ENCODE measurements at places on chromosomes 2 and 18. TPM values are rescaled to one million over a fixed set of nuclear protein-coding genes. Genes with fewer than 3 reads are reported as not detected.

DNA sequence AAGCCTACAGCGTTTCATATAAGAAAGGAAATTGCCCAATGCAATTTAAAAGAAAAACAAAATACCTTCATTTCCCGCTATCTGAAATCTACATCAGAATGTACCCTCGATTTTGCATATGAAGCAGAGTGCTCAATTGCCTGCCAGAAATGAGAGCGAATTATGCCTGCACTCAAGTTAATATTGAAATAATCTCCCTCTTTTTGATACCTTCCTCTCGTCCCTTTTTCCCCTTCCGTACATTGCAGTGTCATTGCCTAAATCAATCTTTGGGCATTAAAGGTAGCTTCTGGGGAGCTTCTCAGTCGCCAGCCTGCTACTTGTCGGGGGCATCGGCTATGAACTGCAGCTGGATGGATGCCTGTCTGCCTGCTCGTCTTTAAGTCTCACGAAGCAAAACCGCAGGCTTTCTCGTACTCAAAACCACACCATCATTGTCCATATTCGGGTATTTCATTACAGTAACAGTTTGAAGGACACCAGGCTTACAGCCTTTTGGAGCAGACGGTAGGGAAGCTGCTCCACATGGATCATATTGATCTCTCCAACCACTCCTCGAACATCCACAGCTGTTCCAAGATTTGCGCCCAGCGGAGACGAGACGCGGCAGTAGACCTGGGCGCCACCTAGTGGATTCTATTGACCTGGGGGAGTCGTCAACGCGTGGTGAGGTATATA is 64.0 kb upstream of the HNRNPA3 start:
- no peak overlapping the region for H3K27ac ChIP-seq
- no peaks in the 10 kb centered on the region for H3K27me3 ChIP-seq
- peaks cover 4% of the 10 kb centered on the region for H3K4me1 ChIP-seq
- no peaks in the 10 kb centered on the region for H3K36me3 ChIP-seq
- peak; percentile 88 for DNase-seq

The EML6 gene
- 0.63 TPM for total RNA-seq

The C2orf66 gene
- not detected for total RNA-seq

The ZNF396 gene
- 0.13 TPM for total RNA-seq

- no peak for DNase-seq
- H3K4me3 ChIP-seq, result no peak overlapping the region
- no peaks in the 10 kb centered on the region for H3K4me1 ChIP-seq
- H3K27ac ChIP-seq, result no peak overlapping the region
Observed at GRCh38 chr2:50344509-50345106, 687.3 kb downstream of the NRXN1 start.

The PTH2R gene
- total RNA-seq, result not detected

DNA sequence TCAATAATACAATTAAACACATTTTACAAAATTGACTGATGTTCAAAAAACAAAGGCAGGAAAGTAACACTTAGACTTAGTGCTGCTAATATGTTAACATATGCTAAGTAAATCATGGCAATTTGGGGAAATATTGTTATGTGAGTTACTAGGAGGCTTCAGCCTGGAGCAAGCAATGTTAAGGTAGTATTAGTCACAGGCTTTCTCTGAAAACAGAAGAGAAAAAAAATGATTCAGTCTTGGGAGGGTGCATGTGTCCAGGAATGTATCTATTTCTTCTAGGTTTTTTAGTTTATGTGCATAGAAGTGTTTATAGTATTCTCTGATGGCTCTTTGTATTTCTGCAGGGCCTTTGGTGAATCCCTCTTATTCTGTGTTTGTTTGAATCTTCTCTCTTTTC is 345.8 kb upstream of the TFPI start:
- no peaks in the 10 kb centered on the region for H3K4me1 ChIP-seq
- peak; percentile 53 for DNase-seq
- no peaks in the 10 kb centered on the region for H3K36me3 ChIP-seq
- no peaks in the 10 kb centered on the region for H3K27me3 ChIP-seq

- H3K4me1 ChIP-seq, result peaks cover 15% of the 10 kb centered on the region
- no peak overlapping the region for H3K4me3 ChIP-seq
- H3K36me3 ChIP-seq, result no peaks in the 10 kb centered on the region
- no peak overlapping the region for H3K27ac ChIP-seq
- no peaks in the 10 kb centered on the region for H3K27me3 ChIP-seq
- no peak for DNase-seq
Observed at GRCh38 chr2:156483741-156484173, 47.6 kb downstream of the GPD2 start.

GRCh38 chr2:148305476-148305875 is 284.6 kb downstream of the MBD5 start:
- no peak for DNase-seq
- H3K27ac ChIP-seq, result no peak overlapping the region
- H3K4me3 ChIP-seq, result no peak overlapping the region
- no peaks in the 10 kb centered on the region for H3K27me3 ChIP-seq

The ANKRD30B gene
- total RNA-seq, result not detected

GRCh38 chr2:113848758-113849415 is 41.0 kb upstream of the ACTR3 start:
- no peak overlapping the region for H3K27ac ChIP-seq
- H3K27me3 ChIP-seq, result no peaks in the 10 kb centered on the region
- DNase-seq, result peak; percentile 87
- no peaks in the 10 kb centered on the region for H3K36me3 ChIP-seq
- H3K4me1 ChIP-seq, result peaks cover 15% of the 10 kb centered on the region

The TBR1 gene
- 0.97 TPM for total RNA-seq

- no peak for DNase-seq
- no peaks in the 10 kb centered on the region for H3K27me3 ChIP-seq
- peak overlapping the region; percentile 59 for H3K27ac ChIP-seq
- H3K4me1 ChIP-seq, result peaks cover 46% of the 10 kb centered on the region
- H3K36me3 ChIP-seq, result 0 out of 2 replicates have a peak, but pooled peaks cover 3% of the 10 kb centered on the region
- no peak overlapping the region for H3K4me3 ChIP-seq
Observed at GRCh38 chr2:102129951-102130646, 12.4 kb upstream of the IL1R1 start.

The FTCDNL1 gene
- total RNA-seq, result 0.13 TPM

DNA sequence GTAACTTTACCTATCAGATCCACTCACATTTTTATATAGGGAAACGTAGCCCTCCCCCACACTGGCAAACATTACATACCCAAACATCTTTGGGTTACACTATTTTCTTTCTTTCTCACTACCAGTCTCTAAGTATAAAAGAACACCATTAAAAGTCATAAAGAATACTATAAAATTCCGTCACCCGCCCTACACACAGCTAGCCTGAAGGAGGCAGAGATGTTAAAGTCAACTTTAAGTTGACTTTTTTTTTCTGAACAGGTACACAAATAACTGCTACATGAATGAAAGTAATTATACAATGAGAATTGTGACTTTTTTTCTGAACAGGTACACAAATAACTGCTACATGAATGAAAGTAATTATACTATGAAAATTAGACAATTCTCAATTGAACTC is 628.3 kb downstream of the NUP35 start:
- H3K27me3 ChIP-seq, result no peaks in the 10 kb centered on the region
- no peak overlapping the region for H3K27ac ChIP-seq
- DNase-seq, result no peak
- H3K4me3 ChIP-seq, result no peak overlapping the region

The PDIA6 gene
- total RNA-seq, result 363 TPM

DNA sequence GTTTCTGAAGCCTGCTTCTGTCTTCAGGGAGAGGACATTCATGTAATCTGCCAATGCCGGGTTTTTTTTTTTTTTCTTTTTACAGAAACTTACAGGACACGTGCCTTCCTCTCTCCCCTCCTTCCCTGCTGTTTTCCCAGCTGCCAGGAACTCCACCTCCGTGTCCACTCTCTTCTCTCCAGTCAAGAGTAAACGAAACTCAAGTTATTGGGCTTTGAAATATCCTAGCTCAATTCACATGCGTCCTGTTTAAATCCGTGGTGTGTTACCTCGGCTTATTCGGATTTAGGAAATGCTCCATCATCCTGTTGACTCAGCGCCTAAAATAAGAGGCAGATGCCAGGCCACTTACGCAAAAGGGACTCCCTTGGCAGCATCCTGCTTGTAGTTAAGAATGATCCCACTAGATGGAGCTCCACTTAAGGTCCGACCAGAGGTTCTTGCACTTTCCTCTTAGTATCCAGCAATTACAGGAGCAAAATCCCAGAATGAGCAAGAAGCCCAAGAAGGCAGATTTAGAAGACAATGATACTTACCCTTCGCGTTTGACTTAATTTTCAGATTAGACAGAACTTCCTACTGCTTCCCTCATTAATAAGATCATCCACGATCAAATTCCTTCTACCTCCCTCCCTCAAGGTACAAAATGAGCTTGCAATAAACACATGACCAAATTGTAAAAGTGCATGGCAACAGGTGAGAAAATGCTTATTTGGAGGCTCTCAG is 97.2 kb upstream of the ZCCHC2 start:
- H3K27ac ChIP-seq, result peak overlapping the region; percentile 78
- no peaks in the 10 kb centered on the region for H3K36me3 ChIP-seq
- DNase-seq, result peak; percentile 96
- H3K4me3 ChIP-seq, result peak overlapping the region; percentile 70
- H3K4me1 ChIP-seq, result peaks cover 4% of the 10 kb centered on the region

The RGPD4 gene
- total RNA-seq, result not detected

- no peaks in the 10 kb centered on the region for H3K27me3 ChIP-seq
- H3K4me1 ChIP-seq, result peaks cover 12% of the 10 kb centered on the region
- no peak overlapping the region for H3K4me3 ChIP-seq
Observed at GRCh38 chr2:189633392-189633811, 27.9 kb upstream of the ASNSD1 start.

GRCh38 chr2:108583903-108584520 is 49.7 kb downstream of the LIMS1 start:
- peaks cover 43% of the 10 kb centered on the region for H3K4me1 ChIP-seq
- no peak overlapping the region for H3K27ac ChIP-seq
- no peaks in the 10 kb centered on the region for H3K27me3 ChIP-seq
- H3K4me3 ChIP-seq, result peak overlapping the region; percentile 46

DNA sequence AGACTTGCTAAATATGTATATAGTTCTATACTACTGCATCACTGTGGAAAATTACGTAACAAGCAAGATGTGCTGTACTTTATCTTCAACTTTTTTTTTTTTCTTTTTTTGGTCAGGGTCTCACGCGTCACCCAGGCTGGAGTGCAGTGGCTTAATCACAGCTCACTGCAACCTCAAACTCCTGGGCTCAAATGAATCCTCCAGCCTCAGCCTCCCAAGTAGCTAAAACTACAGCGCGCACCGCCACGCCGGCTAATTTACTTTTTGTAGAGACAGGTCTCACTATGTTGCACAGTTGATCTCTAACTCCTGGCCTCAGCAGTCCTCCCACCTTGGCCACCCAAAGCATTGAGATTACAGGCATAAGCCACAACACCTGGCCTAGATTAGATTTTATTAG is 68.0 kb downstream of the COX7A2L start:
- H3K27ac ChIP-seq, result no peak overlapping the region
- DNase-seq, result no peak
- H3K36me3 ChIP-seq, result peaks cover 16% of the 10 kb centered on the region
- peaks cover 5% of the 10 kb centered on the region for H3K4me1 ChIP-seq

GRCh38 chr2:66794070-66794469 is 359.1 kb downstream of the MEIS1 start:
- H3K27ac ChIP-seq, result no peak overlapping the region
- H3K4me1 ChIP-seq, result peaks cover 16% of the 10 kb centered on the region
- no peaks in the 10 kb centered on the region for H3K27me3 ChIP-seq

The GAREM2 gene
- 1.8 TPM for total RNA-seq

DNA sequence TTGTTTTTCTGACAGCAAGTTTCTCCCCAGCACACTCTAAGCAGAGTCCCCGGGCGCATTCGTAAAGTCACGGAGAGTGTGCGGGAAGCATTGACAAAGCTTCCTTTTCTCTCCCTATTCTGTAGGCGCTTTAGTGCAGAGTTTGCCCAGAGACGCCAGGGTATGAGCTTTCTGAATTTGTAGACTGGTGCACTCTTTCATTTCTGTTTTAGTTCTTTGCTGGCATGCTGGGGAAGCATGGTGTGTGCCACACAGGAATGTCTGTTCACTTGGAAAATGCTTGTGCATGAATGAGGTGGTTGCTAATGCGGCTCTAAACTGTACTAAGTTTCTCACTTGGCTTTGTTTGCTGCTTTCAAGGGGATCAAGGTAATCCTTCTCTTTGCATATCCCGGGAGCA is 102.6 kb downstream of the RTN4 start:
- H3K27me3 ChIP-seq, result no peaks in the 10 kb centered on the region
- H3K27ac ChIP-seq, result no peak overlapping the region
- no peak for DNase-seq
- no peak overlapping the region for H3K4me3 ChIP-seq

The VAMP8 gene
- not detected for total RNA-seq

The DSC2 gene
- total RNA-seq, result not detected

GRCh38 chr2:71999580-71999979 is 148.1 kb downstream of the CYP26B1 start:
- no peaks in the 10 kb centered on the region for H3K27me3 ChIP-seq
- H3K27ac ChIP-seq, result no peak overlapping the region
- H3K4me3 ChIP-seq, result no peak overlapping the region
- H3K36me3 ChIP-seq, result no peaks in the 10 kb centered on the region

DNA sequence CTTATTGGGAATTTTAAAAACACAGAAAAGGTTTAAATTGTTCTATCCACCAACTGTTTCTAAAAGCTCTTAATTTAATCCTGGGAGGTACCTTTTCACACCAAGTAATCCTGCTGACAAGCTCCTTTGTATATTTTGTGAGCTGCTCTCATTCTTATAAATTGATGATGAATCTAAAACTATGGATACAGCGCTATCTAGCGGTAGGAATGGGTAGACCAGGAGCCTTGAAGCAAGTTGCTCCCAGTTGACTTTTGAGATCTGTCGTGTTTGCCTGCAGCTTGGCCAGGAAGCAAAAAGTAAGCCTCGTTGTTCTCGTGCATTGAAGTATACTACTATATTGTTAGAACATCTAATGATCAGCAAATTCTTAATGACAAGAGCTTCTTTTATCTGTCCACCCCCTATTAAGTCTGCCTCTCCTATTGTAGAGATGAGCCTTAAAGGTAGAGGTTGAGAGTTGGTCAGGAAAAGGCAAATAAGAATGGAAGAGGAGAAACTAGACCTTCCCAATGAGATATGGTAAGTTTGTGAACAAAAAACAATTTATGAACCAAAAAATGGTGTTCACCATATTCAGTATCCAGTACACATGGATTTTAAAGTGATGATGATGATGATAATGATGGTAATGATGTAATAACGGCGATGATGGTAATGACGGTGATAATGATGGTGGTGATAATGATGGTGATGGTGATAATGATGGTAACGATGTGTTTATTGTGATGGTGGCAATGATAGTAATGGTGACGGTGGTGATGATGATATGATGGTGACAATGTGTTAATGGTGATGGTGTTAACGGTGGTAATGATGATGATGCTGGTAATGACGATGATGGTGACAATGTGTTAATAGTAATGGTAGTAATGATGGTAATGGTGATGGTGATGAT is 212.1 kb upstream of the NCKAP5 start:
- no peaks in the 10 kb centered on the region for H3K27me3 ChIP-seq
- no peak overlapping the region for H3K4me3 ChIP-seq
- H3K4me1 ChIP-seq, result peaks cover 11% of the 10 kb centered on the region
- DNase-seq, result peak; percentile 65
- H3K36me3 ChIP-seq, result no peaks in the 10 kb centered on the region

The EIPR1 gene
- 50.2 TPM for total RNA-seq
